ENCODE measurements at places on chromosomes 13 and 19.

DNA sequence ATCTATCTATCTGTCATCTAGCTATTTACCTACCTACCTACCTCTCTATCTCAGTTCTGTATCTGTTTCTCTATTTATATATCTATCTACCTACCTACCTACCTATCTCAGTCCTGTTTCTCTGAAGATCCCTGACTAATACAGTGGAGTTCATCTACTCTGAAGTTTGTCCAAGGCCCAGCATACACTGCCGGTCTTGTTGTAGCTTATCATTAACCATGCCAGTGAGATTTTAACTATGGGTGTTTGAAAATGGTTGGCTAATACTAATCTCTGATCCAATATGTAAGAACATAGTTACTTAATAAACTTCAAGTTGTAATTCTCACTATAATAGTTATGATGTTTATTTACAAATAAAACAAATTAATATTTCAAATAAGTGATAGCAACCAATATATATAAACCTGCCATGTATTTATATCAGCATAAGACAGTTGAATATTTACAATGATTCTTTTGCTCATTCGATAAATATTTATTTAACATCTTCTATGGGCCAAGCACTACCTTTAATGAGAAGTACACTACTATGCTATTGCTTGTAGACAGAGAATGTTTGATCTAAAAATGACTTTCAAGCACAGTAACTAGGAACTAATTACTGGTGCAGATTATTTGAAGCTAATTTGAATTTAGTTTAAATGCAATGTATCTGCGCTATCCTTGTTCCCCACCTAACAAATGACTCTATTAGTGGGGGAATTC, 242.1 kb downstream of the KLF5 start:
- no peak for DNase-seq

GRCh38 chr19:12545267-12545666, 6.0 kb downstream of the ZNF564 start:
- no peak for DNase-seq

DNA sequence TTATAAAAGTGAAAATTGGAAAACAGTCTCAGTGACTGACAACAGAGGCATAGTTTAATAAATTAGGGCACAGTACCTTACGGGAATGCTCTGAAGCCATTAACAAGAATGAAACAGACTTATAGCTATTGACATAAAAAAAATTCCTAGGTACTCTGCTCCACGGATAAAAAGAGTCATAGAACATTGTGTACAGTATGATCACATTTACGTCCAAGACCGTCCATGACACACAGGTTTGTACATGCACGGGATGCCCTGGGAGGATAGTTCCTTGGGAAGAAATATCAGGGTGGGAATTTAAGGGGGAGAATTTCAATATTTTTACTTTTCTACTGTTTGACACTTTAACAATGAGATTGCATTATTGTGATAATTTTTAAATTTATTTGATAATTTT, 24.9 kb upstream of the CAMSAP3 start:
- no peak for DNase-seq

DNA sequence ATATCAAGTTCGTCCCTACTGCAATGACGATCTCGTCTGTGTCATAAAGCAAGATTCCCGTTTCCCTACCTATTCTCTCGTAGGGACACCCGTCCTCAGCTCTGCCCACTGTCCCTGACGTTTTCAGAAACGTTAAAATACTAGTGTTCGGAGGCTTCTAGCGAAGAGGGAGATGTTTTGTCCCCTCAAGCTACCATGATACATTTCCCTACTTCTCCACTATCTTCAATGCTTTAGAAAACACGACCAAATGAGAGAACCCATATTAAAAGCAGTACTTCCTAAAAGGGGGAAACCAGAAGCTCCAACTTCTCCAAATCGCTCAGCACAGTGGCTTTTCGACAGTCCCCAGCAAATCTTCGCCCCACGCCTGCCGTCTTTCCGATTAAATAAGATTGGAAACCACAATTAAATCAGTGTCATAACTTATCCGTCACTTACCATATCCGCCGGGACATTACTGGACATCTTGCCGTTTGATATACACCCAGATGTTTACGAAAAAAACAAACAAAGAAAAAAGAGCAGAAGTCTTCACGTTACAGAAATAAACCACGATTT, 1.3 kb downstream of the UBL3 start:
- peak; percentile 52 for DNase-seq

DNA sequence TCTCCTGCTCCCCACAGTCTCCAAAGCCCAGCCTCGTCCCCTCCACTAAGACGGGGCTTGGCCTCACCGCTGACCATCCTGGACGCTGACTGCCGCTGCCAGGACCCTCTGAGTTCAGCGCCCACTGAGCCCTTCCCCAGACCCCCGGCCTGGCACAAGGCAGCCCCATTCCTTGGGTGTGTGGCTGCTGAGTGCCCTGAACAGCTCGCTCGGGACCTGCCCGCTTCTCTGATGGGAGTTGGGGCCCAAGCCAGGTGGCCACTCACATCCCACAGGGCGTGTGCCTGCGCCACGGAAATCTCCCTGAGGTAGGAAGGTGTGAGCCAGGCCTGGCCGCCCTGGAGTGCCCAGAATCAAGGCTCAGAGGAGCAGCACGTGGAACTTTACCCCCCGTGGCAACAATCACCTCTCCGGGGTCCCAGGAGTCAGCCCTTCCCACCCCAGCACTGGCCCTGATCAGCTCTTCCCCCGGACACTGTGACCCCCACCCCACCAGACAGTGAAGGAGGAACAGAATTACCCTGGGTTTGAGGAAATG, 20.8 kb downstream of the C13orf46 start:
- DNase-seq, result no peak

DNA sequence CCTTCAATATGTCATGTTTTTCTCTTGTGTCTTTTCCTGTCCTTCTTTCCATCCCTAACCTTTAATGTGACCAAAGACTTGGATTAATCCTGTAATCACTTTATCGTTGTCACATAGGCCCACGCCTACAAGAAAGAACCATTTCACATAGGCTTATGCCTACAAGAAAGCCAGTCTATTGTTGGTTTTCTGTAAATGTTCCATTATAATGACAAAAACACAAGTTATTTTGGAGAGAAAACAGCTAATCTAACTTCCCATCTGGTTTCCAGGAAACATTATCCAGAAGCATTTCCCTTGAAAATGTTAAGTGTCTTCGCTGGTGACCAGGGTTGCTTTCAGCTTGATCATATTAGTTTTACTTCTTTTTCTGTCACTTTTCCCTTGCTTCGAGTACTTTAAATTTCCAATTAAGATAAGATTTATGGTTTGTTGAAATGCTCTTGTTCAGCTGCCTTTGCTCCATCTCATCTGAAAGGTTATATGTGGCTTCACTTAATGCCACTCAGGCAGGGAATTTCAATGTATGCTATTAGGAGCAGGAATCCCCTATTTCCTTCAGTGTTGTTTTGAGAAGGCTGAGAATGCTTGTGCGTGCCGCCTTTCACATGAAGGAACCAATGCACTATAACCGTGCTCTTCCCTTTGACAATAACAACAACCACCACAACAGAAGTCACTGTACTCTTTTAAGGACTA, 708.2 kb downstream of the EFNB2 start:
- no peak for DNase-seq

DNA sequence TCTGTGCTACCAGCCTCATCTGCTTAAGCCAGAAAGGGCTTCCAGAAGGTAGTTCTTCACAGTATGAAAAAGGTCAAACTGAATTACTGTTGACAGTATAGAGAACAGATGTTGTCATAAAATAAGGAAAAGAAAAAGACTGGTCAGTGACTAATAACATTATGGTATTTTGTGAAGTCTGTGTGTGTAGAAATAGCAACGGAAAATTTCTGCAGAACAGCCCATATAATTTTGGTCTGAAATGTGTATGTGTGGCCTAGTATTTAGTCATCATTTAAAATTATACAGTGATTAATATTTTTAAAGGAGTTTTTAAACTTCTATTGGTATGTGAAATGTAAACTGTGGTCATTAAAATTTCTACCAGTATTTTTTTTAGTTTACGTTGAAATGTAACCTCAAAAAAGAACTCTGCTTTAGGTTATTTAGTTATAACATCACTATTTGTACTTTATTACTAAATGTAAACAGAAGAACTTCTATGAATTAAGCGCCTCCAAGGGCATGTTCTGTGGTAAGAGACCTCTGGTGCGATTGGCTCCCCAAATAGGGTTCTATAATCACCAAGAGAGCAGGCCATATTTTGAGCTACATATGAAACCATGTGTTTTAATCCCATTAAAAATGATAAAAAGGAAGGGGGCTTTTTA, 3.3 kb upstream of the GPR183 start:
- DNase-seq, result peak; percentile 16

GRCh38 chr19:44904426-44904994, 1.1 kb upstream of the APOE start:
- no peak for DNase-seq

GRCh38 chr19:35601971-35602370, 10.6 kb upstream of the HAUS5 start:
- no peak for DNase-seq

DNA sequence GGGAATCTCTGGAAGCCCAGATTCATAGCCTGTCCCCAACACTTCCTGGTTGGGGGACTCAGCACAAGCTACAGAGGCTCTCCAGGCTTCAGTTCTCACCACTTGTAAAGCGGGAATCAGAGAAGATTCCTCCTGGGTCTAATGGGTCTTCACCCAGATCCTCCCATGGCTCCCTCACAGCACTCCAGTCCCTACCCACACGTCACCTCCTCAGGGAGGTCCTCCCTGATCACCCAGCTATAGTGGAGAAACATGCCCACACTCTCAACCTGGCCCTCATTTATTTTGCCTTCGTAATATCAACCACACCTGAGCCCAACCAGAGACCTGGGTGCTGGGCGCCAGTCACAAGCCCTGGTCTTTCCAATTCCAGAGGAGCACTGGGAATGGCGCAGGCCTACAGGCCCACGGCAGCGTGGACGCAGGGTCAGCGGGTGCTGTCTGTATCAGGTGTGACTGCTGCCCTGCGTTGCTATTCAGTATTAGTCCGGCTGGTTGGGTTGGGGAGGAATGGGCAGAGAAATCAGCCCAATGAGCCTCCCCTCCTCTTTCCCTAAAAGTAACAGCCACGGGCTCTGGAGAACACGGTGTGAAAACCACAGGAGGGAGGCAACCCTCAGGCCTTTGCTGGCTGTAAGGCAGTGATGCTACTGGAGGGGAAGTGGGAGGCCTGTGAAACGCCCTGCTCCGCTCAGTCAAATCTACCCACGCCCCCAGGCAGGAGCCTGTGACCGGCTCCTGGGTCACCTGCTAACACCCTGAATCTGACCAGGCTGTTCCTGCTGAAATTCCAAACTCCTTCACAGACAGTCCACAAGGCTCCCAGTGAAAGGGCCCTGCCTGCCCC, 5.2 kb downstream of the AKT2 start:
- no peak for DNase-seq

DNA sequence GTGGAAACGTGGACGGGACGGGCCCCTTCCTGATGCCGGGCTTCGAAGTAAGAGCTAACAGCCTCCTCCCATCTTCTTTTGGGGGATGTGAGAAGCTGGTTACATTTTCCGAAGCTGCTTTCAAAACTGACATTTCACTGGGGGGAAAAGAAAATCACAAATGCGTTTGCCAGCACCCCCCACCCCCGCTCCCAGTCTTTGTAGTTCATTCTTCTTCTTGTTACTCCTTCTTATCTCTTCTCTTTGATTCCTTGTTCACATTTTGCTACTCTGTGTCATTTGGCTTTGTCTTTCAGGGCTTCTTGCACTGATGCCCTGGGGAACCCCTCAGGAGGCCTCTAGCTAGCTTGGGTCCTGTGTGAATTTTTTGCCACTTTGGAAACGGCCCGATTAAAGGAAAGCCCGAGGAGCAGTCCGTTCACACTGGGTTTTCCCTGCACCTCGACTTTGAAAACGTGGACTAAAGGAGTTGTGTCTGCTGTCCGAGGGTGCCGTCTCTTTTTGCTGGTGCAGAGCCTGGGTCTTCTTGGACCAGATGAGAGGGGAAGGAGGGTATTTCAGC, 1.3 kb downstream of the CARM1 start:
- peak; percentile 22 for DNase-seq

DNA sequence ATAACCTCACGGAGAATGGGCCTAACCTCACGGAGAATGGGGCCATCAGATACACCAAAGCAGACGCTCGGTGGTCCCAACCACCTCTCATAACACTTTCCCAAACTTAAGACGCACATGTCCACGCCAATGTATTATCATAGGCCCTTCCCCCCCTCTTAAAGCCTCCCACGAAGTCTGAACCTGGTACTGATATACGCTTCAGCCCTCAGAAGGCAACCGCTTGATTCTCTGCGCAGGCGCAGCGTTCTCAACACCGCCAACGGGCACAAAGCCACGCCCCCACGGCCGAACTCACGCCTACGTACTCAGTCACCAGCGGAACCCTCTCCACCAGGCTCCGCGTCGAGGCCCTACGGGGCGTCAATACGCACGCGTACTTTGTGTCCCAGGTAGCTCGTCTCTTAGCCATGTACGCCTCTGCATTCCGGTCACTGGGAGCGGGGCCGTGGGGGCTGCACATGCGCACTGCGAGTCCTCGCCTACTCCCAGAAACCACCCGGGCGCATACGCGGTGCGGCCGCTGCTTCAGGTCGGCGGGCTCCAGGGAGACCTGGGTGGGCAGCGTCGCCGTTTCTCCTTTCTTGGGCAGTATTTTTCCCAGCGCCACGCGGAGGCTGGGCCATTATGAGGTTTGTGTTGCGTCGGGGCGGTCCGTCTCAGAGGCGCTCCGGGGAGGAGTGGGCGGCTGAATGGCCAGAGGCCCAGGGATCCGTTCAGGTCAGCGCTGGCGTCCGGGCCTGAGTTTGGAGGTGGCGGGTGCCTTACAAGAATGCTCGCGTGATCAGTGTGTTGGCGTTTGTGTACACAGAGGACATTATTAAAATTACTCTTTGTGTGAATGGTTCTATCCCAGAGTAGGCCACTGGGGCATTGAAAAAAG, 25.3 kb downstream of the ZNF582 start:
- DNase-seq, result peak; percentile 98

GRCh38 chr13:46492946-46493345, 60.0 kb upstream of the LRCH1 start:
- peak; percentile 59 for DNase-seq

- DNase-seq, result peak; percentile 38
Observed at GRCh38 chr13:50580684-50581305, 262.7 kb downstream of the DLEU7 start.

DNA sequence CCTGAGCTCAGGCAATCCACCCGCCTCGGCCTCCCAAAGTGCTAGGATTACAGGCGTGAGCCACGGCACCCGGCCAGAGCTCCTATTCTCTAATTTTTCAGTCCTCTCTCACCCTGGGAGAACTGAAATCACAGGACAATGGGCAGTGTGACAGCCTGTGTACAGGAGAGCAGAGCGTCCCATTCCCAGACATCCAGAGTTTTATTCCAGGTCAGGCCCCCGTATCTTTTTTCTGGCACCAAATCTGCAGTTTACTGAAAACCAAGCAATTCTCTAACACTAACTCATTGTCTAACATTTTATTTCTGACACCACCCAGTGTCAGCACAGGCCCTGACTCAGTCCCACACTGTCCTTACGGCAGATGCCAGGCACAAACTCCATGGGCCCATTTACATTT, 6.7 kb downstream of the ZNF708 start:
- no peak for DNase-seq

GRCh38 chr13:60572855-60573254, 175.8 kb downstream of the TDRD3 start:
- DNase-seq, result no peak
